ENCODE measurements at places on chromosomes 3 and 15.
A peak's percentile ranks its signal among the peaks of the same experiment; 100 is the strongest.

- no peak for DNase-seq
Observed at GRCh38 chr15:33655488-33655887, 312.8 kb upstream of the CHRM5 start.

GRCh38 chr3:111325160-111325718 lies 216.8 kb upstream of the CD96 start:
- DNase-seq: no peak

DNA sequence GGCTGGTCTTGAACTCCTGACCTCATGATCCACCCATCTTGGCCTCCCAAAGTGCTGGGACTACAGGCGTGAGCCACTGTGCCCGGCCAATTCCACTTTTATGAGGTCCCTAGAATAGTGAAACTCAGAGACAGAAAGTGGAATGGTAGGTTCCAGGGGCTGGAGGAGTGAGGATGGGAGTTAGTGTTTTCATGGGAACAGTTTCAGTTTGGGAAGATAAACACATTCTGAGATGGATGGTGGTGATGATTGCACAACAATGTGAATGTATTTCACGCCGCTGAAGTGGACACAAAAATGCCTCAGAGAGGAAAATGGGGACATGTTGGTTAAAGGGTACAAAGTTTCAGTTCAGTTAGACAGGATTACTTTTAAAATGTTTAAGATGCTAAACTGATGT lies 22.5 kb upstream of the HDAC11 start:
- no peak for DNase-seq

- DNase-seq: no peak
Observed at GRCh38 chr15:93070132-93070531, 18.9 kb downstream of the RGMA start.

DNA sequence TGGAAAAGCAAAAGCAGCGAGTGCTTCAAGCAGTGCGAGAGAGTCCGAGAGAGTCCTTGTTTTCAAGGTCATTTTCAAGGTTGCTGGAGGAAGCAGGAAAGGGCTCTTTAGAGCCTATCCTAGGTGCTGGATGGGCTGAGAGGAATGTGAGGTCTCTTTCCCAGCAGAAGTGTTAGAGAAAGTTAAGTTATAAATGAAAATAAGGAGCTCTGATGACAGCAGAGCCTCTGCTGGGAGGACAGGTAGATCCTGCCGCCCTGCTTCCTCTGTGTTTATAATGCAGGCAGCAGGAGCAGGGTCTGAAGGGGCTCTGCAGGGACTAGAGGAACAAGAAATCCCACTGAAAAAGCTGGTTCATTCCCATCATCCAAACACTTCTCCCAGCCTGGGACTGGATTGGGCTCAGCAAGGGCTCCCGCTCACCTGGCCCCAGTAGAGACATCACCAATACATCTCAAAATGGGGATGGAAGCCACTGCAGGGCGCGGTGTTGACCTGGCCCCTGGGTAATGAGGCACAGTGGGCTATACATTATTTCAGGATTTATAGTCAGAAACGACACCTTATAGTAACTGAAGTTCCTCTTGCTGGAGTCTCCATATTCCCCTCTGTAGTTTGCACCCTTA lies 41.5 kb upstream of the RAB6B start:
- no peak for DNase-seq

GRCh38 chr3:36540888-36541518 lies 160.7 kb downstream of the STAC start:
- DNase-seq: peak; percentile 46

DNA sequence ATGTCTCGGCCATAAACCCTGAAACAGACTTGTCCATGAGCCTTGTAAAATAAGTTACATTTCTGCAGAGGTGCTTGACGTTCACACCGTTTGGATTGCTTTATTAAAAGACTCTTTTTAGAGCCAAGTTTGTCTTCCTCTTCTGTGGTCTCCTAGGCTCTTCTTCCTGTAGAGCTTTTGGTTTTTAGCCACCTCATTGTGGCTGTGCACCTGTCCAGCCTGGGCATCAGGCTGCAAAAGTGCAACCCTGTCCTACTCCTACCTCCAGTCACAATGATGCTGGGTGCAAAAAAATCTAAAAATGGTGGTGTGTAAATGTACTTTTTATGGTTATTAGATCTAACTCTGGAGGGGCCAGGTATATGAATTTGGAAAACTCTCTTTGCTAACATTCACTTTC lies 2.8 kb upstream of the RIOX2 start:
- no peak for DNase-seq

GRCh38 chr3:33482111-33482521 lies 41.9 kb upstream of the UBP1 start:
- no peak for DNase-seq

DNA sequence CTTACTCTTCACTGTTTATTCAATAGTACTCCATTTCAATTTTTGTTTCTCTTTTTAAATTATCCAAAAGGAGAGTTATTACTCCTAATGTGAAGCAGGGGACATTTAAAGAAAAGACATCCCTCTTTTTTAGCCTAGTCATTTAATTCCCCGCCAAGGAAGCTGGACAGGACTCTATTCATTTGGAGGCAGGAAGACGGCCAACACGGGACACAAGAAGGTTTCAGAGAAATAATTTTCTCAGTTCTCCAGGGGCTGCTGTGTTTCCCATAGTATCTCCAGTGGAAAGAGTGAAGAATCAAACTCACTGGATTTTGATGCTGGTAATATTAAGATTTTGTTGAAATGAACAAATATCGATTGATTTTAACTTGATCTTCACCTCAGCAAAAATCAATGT lies 833.7 kb downstream of the ROBO2 start:
- no peak for DNase-seq

DNA sequence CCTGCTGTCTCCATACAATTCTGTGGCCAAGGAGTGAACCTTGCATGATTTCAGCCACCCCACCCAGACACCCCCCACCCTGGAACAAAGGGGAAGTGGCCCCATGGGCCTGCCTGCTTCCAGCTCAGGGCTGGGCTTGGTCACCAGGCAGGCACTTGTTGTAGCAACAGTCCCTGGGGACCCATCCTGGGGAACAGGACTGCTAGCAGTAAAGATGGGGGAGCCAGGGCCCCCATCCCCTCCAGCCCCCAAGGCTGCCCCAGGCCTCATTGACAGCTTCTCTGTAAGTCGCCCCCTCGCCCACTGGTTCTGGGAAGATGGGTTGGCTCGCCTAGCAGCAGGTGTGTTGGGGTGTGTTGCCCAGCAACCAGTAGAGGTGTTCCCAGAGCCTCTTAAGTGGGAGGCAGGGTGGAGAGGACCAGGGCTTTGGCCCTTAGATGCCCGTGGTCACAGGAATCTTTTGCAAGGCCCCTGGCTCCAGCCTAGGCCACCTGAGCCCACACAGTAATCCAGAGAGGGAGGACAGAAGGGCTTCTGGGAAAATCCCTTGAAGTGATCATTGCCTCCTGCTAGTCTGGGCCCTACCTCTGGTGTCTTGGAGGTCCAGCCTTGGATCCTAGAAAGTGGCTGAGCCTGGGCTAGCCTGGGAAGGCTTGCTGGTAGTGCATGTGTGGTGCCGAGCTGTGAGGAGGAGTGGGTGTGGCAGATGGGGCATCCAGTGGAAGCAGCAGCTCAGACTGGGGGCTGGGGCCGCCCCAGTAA lies 48.9 kb downstream of the CYP11A1 start:
- DNase-seq: no peak

DNA sequence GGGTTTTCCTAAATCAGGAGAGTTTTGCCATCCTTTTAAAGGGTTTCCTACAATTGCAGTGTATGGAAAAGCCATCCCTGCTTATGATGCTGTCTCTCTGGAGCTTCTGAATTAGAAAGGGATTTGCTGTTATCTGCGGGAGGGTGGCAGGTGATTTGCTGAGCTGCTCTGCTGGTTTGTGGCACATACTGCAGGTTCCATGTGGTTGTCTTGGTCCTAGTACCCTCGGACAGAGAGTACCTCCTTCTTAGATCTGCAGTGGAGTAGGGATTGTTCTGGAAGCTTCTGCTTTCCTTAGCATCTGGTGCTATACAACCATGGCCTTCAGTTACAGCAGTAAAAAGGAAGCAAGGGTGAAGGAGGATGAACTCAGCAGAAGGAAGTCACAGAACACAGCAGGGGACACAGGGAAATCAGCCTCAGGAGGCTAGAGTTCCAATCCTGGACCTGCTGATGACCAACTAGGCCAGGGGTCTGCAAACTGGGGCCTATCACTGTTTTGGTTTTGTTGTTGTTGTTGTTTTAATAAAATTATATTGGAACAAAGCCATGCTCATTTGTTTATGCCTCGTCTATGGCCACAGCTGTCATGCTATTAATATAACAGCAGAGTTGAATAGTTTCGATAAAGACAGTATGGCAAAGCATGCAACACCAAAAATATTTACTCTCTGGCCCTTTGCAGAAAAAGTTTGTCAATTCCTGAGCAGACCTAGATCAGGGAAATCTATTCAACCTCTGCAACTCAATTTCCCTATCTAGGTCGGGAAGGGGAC lies 39.5 kb downstream of the STARD5 start:
- DNase-seq: no peak

- DNase-seq: no peak
Observed at GRCh38 chr3:125175295-125176078, 37.1 kb downstream of the SLC12A8 start.

- no peak for DNase-seq
Observed at GRCh38 chr15:52496175-52496574, 32.5 kb downstream of the MYO5A start.

- no peak for DNase-seq
Observed at GRCh38 chr3:10145685-10146084, 4.1 kb downstream of the VHL start.

Measured in ELR (cell line).